ENCODE measurements at places on chromosomes 2 and 18. TPM values are rescaled to one million over a fixed set of nuclear protein-coding genes. Genes with fewer than 3 reads are reported as not detected.

The KYNU gene
- total RNA-seq = 0.37 TPM

The RRM2 gene
- total RNA-seq = 2.8 TPM

The PIKFYVE gene
- total RNA-seq = 14.6 TPM

DNA sequence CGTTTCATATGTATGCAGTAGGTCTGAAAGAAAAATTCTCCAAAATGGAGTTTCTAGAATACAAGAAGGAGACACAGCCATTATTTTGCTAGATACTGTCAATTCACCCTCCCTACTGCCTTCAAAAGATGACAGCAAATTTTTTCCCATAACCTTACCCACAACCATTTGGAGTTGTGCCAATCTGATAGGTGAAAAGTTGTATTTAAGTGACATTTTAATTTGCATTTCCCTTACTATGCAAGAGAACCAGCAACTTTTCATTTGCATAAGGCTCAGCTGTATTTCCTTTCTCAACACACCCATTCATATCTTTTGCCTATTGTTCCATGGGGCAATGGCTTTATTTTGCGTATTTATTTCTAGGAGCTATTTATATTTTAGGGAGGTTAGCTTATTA, 31.4 kb upstream of the IL18RAP start:
- DNase-seq = no peak
- H3K27me3 ChIP-seq = no peaks in the 10 kb centered on the region
- no peaks in the 10 kb centered on the region for H3K36me3 ChIP-seq
- H3K4me1 ChIP-seq = no peaks in the 10 kb centered on the region
- H3K27ac ChIP-seq = no peak overlapping the region

DNA sequence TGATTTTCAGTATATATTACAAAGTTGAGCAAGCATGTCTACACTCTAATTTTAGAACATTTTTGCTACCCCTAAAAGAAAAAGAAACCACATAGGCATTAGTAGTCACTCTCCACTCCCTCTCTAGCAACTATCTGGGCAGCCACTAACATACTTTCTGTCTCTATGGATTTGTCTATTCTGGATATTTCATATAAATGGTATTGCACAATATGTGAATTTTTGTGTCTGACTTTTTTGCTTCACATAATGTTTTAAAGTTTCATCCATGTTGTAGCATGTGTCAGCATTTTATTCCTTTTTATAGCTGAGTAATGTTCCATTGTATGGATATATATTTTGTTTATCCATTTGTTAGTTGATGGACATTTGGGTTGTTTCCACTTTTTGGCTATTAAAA, 232.5 kb upstream of the CTAGE1 start:
- H3K36me3 ChIP-seq = no peaks in the 10 kb centered on the region
- no peak for DNase-seq
- no peak overlapping the region for H3K4me3 ChIP-seq
- no peaks in the 10 kb centered on the region for H3K27me3 ChIP-seq
- H3K27ac ChIP-seq = no peak overlapping the region

- no peak overlapping the region for H3K4me3 ChIP-seq
- no peak for DNase-seq
- H3K36me3 ChIP-seq = no peaks in the 10 kb centered on the region
- H3K4me1 ChIP-seq = no peaks in the 10 kb centered on the region
- no peak overlapping the region for H3K27ac ChIP-seq
- no peaks in the 10 kb centered on the region for H3K27me3 ChIP-seq
These were observed 44.8 kb upstream of the TFCP2L1 start for GRCh38 chr2:121329786-121330185.

- no peak overlapping the region for H3K4me3 ChIP-seq
- DNase-seq = no peak
- no peaks in the 10 kb centered on the region for H3K4me1 ChIP-seq
- no peaks in the 10 kb centered on the region for H3K36me3 ChIP-seq
These were observed 79.9 kb downstream of the TMEM247 start for GRCh38 chr2:46559261-46559660.

DNA sequence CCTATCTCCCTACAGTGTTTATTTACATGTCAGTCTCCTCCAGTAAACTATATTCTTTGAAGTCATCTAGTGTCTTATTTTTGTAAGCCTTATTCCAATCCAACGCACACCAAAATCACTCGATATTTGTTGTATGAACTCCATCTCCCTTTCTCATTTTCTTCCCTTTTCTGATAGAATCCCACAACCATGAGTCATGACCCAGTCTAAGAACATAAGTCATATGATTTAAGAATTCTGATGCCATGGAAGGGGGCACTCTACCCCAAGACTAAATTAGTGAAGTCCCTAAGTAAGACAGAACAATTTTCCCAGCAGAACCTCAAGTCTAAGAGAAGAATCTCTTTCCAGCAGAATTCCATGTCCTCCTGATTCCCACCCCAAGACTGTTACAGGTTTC, 5.4 kb downstream of the CHMP3 start:
- no peak overlapping the region for H3K27ac ChIP-seq
- peaks cover 16% of the 10 kb centered on the region for H3K4me1 ChIP-seq
- H3K4me3 ChIP-seq = no peak overlapping the region
- no peaks in the 10 kb centered on the region for H3K27me3 ChIP-seq
- DNase-seq = no peak

- DNase-seq = peak; percentile 49
- no peaks in the 10 kb centered on the region for H3K36me3 ChIP-seq
- no peak overlapping the region for H3K4me3 ChIP-seq
These were observed 255.5 kb downstream of the RNF152 start for GRCh38 chr18:61637319-61637718.
